ENCODE measurements at places on chromosomes 1 and 21.
A peak's percentile ranks its signal among the peaks of the same experiment; 100 is the strongest.

GRCh38 chr1:184888505-184888904 lies 85.8 kb downstream of the NIBAN1 start:
- DNase-seq, result peak; percentile 87

GRCh38 chr1:80059940-80060339 lies 1053.4 kb upstream of the ADGRL4 start:
- DNase-seq, result no peak

GRCh38 chr1:200992382-200993048 lies 31.0 kb downstream of the KIF21B start:
- no peak for DNase-seq

DNA sequence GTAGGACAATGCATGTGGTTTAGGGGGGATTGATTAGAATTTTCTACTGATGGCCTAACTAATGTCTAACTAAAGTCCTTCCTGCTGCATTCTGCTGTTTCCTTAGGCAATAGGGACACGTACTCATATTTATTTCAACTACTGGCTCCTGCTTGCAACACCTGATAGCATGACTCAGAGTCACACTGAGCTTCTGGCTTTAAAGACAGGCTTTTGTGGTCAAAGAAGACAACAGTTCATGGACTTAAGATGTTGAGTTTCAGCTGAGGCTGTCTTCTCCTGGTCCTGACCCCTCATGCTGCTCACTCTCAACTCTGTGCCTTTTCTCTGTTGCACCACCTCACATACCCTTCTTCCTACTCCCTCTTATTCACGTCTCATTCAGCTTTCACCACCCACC lies 29.1 kb upstream of the TRABD2B start:
- no peak for DNase-seq

- no peak for DNase-seq
Observed at GRCh38 chr1:59497616-59498015, 200.7 kb downstream of the FGGY start.

DNA sequence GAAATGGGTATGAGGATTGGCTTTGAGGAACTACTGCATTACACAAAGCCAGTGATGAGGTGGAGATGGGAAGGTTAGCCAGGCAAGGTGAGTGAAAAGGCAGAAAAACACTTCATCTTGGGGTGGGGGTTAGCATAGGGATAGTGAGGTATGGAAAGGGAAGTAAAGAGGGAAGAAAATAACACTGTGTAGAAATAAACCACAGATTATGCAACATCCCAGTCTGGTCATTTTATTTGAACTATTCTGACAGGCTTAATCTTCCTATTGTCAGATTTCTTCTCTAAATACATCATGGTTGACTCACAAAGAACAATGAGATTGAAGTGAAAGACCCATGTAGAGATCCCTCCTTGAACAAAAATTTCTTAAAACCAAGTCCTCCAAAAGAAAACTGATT lies 640.2 kb downstream of the PTPRC start:
- no peak for DNase-seq

DNA sequence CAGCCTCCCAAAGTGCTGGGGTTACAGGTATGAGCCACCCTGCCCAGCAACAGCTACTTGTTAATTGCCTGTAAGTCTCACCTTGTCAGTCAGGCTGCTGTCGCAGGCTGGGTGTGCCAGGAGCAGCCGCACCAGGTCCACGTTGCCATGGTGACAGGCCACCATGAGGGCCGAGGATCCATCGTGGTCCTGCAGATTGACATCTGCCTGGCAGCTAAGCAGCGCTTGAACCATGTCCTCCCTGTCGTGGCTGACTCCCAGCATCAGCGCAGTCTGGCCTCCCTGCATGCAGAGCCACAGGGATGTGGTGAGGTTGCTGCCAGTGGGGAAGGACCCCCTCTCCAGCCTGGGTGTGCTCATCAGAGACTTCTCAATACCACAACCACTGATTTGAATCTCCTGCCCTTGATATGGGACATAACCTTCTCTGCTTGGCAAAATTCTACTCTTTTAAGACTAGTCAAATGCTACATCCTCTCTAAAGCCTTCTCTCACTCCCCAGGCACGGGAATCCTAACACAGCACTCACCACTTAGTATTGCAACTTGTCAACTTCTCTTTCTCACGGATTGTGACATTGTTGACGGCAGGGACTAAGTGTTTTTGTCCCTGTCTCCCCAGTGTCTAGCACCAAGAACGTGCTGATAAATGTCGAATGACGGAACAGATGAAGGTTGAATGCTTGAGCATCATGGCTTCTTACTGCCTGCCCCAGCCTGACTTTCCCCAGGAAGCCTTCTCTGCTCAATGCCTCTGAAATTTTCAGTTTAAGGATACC lies 52.9 kb downstream of the L1TD1 start:
- no peak for DNase-seq

- no peak for DNase-seq
Observed at GRCh38 chr1:99640672-99641071, 5.2 kb upstream of the PALMD start.

- DNase-seq, result no peak
Observed at GRCh38 chr1:26833432-26834405, 7.2 kb downstream of the ZDHHC18 start.

GRCh38 chr1:33295023-33295422 lies 25.9 kb downstream of the A3GALT2 start:
- DNase-seq, result no peak

DNA sequence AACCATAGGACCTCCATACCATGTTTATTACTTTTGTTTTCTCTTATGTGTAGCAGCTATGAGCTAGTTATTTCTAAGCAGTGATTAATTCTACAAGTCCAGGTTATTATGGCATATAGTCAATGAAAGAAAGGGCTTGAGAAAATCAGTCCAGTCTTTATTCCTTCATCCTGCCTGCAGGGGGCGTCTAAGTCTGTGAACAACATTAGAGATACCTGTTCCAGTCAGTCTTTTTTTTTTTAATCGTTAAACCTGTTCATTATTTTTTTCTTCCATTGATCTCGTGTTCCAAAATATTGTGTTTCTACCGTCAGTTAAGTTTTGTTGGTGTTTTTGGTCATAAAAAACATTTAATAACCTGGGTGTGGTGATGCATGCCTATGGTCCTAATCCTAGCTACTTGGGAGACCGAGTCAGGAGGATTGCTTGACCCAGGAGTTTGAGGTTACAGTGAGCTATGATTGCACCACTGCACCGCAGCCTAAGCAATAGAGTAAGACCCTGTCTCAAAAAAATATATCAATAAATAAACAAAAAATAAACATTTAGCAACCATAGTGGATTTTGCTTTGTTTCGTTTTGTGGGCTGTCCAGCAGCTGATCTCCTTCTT lies 29.4 kb upstream of the CD2 start:
- peak; percentile 55 for DNase-seq

DNA sequence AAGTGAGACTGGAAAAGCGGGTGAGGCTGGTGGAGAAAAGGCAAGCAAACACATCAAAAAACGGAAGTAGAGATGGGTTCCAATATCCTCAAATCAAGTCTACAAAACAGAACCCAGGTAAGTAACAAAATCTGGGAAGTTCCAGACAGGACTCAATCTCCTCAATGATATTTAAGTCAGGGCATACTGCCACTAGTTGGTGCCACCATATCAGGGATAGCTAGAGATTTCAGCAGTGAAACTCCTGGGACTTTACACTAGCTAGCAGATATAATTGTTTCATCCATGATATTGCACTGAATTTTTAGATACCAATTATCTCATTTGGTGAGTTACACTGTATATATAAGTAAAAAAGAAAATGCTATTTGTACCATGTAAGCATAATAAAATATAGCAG lies 52.0 kb downstream of the EYA3 start:
- DNase-seq, result no peak

DNA sequence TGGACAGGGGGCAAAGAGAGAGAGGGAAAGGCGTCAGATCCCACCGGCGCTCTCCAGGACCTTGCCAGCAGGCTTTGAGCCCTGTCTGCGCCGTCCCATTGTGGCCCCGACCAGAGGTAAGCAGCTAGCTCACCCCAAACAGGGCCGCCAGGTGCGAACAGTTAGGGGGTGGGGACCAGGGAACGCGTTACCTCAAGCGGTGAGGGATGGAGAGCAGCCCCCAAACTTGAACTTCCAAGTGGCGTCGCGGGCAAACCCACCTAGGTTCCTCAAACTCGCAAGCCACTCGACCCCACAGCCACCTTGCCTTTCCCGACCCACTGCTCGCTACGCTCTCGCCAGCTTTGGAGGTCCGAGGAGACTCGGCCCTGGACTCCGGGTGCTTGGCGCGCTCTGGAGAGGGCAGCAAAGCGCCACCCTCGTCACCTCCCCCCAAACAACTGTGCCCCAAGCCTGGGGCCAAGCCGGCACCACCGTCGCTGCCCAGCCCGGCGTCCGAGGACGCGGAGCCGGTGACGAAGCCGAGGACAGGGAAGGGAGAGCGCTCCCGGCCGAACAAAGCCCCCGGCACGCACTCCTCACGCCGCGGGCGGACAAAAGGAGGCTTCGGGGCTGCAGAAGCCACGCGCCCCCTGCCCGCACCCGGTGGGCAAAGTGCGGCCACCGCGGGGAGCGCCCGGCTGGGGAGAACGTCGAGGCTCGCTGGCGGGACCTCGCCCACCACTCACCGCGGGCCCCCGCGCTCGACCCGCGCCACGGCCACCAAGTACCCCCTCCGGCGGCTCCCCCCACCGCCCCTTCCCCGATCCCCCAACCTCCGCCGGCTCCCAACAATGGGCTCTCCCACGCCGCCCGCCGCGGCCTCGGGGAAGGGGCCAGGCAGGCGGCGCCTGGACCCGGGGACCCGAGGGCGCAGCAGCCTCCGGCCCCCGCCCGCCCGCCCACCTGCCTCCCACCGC lies 976 bp downstream of the SSBP3 start:
- peak; percentile 22 for DNase-seq

- peak; percentile 31 for DNase-seq
Observed at GRCh38 chr1:206788487-206789050, 16.3 kb upstream of the IL10 start.

- peak; percentile 97 for DNase-seq
Observed at GRCh38 chr1:201696217-201696761, 132.7 kb upstream of the IPO9 start.

DNA sequence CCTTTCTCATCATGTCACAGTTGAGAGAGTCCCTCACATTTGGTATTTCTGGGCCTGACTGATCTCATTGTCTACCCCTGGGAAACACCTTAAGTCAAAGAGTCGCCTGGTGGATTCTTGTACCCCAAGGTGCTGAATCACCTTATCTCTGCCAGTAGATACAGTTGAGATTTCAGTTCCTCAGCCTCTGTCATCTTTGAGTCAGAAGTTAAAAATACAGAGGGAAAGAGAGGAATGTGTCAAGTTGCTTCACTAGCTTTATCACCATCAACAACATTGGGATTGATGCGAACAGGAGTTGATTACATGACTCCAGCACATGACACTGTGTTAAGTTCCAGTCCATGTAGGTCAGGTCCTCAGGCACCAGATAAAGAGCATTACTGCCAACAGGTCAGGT lies 513.0 kb downstream of the NUF2 start:
- DNase-seq, result peak; percentile 20

DNA sequence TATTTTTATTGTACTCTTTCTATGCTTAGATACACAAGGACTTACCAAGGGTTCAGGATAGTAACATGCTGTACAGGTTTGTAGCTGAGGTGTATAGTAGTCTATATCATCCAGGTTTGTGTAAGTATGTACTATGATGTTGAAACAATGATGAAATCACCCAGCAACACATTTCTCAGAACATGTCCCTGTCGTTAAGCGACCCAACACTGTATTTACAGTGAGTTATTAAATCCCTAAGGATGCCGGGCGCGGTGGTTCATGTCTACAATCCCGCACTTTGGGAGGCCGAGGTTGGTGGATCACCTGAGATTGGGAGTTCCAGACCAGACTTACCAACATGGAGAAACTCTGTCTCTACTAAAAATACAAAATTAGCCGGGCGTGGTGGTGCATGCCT lies 21.6 kb upstream of the RCOR3 start:
- DNase-seq, result no peak

DNA sequence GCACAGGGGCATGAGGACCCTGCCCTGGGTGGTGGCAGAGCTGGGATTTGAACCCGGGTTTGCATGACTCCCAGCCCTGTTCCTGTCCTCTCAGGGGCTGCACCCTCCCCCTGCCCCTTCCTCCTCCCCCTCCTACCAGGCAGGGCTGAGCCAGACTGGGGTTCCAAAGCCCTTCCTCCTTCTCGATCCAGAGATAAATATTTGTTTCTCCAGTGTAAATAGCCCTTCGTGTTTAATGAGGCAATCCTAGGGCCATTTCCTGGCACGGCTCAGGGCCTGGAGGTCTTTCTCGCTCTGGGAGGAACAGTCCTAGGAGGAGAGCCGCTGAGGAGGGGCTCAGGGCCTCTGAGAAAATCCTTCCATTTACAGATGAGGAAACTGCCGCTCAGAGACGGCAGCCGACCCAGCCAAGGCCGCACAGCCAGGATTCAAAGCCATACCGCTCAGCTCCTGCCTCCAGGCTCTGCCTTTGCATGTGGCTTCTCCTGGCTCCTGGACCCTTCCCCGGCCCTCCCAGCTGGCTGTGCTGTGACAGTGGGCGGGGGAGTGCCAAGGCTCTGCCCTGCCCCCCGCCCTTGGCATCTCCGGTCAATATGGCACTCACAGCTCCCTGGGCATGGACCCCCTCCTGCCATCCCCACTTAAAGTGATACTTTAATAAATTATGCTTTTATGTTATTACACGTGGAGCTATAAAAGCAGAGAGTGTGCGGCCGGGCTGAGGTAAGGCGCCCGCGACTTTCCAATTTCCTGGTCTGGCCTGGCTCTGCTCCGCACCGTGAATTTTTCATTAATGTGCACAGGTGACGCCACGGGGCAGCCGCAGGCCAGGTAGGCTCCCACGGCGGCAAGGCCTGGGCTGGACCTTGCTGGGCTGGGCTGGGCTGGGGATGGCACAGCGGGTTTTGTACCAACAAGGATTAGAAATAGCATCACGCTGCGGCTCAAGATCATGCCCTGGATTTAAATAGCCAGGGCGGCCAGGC lies 114.7 kb upstream of the WNT4 start:
- no peak for DNase-seq

DNA sequence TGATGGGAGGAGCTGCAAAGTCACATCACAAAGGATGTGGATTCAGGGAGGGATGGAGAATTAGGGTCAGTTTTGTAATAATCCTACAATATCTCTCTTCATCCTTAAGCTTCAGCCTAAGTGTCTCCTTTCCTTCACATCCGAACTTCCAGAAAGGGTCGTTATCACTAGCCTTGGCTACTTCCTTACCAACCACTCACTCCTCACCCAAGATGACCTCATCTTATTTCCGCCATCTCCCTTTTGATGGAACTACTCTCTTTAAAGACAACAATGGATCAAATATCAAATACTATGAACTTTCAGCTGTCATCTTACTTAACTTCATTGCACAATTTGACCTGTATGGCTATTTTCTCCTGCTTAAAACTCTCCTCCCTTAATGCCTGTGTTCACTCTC lies 69.6 kb upstream of the BARHL2 start:
- no peak for DNase-seq

DNA sequence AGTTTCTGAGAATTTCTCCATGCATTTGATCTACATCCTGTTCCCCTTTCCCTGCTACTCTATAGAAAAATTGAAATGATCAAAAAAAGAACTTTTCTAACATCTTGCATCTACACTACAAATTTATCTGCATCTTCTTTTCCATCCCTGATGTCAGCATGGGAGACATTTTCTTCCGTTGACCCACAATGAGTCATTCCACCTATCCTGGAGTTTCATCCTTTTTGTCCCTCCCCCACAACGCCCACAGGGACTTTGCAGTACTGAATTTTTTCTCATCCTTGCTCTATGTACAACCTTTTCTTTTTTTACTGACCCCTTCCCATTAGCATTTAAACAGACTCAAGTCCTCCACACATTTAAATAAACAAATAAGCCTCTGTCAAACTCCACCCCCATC lies 112.2 kb upstream of the MROH9 start:
- peak; percentile 37 for DNase-seq

- DNase-seq, result no peak
Observed at GRCh38 chr1:29687166-29687565, 450.8 kb downstream of the PTPRU start.

Measured in fibroblast of skin of right biceps (primary cell).